Stimulated activated CD4-positive, alpha-beta T cell treated with anti-CD3 and anti-CD28 coated beads, Interleukin-12 subunit alpha, Interleukin-12 subunit beta, amount 100 ng/mL, for 4 hours (primary cell): ENCODE measurements at places on chromosomes 16 and 17.

DNA sequence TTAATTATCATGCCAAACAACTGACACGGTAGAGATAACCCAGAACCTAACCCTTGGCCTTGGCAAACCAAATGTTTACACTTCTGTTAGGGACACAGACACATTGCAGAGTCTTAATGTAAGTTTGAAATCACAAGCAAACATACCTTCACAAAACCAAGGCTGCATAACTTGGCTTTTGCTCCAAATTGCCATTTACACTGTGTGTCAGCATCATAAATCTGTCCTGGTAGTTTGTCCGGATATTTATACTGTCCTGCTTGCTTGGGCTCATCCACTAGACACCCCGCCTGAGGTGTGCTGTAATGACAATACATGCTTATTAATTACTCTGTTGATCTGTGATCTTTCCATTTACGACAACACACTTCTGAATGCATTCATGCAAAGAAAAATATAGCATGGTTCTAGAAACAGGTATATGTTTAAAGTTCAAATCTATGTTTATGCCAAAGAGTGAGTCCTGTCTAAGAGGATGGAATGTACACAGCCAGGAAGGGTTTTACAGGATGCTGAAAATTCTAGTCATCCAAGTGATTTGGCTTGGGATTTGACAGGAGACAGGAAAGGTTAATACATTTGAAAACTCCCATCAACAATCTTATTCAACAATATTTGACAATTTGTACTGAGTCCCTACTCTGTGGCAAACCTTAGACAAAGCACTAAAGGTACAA lies 81.1 kb downstream of the ADAMTS18 start:
- DNase-seq, result no peak

- DNase-seq, result peak; percentile 43
These were observed 781 bp downstream of the ARHGDIA start for GRCh38 chr17:81870131-81870980.

- no peak for DNase-seq
These were observed 28.5 kb downstream of the ARHGAP17 start for GRCh38 chr16:24986512-24987303.

DNA sequence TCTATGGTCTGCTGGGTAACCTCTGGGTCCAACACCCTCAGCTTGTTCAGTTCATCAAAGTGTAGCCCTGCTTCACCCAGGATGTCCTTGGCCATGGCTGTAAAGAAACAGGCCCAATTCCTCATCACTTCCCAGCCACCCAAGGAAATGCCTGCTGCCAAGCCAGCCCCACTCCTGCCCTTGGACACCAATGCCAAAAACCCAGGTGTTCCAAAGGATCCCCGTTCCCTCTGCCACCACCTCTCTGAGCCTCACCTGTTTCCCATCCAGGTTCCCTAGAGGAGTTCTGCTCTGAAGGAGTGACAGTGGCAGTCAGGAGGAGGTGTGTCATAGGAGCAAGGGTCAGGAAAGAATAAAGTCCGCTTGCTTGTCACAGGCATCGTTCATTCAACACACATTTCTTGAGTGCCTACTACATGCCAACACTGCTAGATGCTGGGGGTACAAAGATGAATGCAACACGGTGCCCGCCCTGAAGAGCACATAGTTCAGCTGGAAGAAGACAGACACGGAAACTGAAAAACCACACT lies 3.3 kb downstream of the IFT20 start:
- no peak for DNase-seq

GRCh38 chr16:58377932-58378331 lies 14.3 kb upstream of the GINS3 start:
- no peak for DNase-seq

DNA sequence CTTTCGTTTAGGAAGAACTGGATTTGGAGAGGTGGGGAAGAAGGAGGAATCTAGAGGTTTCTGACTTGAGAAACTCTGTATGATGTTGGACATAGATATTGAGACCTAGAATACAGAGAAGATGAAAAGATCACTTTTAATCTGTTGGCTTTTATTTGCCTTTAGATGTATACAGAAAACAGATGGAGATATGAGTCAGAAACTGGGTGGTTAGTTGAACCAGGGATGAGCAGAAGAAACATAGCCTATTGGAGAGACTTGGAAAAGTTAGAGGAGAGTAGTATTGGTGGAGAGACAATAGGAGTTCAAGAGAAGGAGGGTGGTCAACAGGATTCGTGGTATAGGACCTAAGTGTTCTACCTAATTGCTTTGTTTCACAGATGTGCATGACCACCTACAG lies 5.1 kb downstream of the PHAF1 start:
- no peak for DNase-seq

DNA sequence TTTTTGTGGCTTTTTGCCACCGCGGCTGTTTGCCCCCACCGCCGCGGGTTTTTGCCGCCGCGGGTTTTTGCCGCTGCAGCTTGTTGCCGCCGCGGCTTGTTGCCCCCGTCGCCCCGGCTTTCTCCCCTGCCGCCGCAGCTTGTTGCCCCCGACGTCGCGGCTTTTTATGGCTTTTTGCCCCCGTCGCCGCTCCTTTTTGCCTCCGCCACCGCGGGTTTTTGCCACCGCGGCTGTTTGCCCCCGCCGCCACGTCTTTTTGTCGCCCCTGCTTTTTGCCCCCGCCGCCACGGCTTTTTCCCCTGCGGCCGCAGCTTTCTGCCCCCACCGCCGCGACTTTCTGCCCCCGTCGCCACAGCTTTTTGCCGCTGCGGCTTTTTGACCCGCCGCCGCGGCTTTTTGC lies 149.5 kb downstream of the KCNJ18 start:
- DNase-seq, result no peak

DNA sequence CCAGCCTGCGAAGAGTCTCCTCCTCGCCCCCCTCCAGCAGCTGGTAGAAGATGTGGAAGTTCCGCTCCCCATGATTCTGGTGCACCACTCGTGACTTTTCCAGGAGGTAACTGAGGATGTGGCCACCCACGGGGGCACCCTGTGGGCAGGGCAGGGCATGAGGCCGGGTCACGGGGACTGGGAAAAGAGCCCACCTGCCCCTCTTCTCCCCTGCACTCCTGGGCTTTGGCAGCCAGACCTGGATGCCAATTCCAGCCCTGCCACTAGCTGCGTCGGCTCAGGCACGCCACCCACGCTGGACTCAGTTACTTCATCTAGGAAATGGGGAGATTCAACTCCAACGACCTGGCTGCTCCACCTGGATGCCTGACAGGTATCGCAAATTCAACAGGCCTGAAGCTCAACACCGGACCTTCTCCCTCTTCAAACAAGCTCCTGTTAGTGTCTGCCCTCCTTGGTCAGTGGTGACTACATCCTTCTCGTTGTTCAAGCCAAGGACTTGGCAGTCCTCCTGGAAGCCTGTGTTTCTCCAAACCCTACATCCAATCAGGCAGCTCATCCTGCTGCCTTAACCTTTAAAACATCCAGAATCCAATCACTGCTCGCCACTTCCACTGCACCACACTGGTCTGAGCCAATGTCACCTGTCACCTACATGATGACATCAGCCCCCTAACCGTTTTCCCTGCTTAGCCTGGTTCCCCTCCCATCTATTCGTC lies 11.6 kb downstream of the MYO1C start:
- no peak for DNase-seq

- peak; percentile 43 for DNase-seq
These were observed 559 bp downstream of the CLUH start for GRCh38 chr17:2710803-2711607.

GRCh38 chr17:76088868-76089576 lies 10.0 kb downstream of the ZACN start:
- DNase-seq, result no peak

- DNase-seq, result no peak
These were observed 1023.4 kb downstream of the CDH11 start for GRCh38 chr16:64098451-64098850.

DNA sequence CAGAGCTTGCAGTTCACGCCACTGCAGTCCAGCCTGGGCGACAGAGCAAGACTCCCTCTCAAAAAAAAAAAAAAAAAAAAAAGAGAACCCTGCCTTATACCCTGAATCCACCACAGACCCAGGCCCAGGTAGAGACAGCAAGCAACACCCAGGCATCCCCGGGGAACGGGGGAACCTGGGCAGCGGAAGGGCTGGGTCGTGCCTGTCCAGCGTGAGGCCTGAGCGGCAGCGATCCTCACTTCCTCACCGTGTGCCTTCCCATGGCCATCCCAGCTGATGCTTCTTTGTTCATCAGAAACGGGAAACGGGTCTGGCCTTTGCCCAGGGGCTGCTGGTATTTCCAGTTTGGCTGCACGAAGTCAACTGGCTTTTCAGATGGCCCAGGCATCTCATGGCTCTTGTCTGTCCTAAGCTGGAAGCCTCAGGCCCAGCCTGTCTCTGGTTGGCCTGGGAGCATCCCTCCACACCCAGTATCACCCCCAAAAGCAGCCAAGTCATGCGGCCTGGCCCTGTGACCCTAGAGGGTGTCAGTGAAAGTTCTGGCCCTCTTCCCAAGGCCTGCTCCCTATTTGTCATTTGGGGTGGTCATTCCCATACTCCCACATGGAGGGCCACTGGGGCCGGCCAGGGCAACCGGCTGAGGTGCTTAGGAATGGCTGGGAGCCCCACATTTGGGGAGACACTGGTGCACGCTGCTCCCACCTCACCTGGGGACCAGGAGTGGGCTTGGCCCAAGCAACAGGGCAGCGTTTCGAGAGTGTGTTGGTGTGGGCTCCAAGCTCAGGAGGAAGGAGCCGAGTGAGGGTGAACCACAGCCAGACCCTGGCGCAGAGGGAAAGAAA lies 20.1 kb downstream of the FAM83G start:
- DNase-seq, result no peak

DNA sequence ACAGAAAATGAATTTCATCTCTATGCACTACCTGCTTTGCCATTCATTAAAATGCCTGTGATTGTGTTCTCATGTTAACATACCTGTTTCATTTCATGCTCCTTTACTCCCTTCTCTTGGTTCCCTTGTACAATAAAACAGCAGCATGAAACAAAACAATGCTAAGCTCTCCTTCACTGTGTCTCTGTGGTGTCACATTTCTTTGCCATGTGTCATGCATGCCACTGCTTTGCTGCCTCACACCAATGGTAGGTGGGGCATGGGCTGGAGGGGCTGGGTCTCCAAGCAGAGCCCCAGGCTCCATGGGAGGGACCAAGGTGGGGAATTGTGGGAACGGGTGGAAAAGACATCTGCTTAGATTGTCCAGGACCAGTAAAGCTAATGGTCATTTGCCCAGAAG lies 83.6 kb downstream of the RGS9 start:
- no peak for DNase-seq

DNA sequence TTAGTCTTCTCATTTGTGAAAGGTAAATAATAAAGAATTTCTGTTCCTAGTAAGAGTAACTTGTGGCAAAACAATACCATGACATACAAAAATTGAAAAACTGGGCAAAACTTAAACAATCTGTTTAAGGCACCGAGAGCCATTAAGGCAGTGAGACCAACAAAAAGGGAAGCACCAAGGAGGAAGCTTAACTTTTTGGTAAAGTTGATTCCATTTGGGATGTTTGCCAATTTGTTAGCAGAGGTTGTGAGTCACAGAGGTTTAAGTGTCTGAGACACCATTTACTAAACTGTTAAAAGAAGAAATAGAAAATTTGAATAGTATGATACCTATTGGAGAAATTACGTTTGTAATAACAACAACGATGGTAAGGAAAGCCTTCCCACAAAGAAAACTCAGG lies 4.9 kb downstream of the SLC35G3 start:
- no peak for DNase-seq

DNA sequence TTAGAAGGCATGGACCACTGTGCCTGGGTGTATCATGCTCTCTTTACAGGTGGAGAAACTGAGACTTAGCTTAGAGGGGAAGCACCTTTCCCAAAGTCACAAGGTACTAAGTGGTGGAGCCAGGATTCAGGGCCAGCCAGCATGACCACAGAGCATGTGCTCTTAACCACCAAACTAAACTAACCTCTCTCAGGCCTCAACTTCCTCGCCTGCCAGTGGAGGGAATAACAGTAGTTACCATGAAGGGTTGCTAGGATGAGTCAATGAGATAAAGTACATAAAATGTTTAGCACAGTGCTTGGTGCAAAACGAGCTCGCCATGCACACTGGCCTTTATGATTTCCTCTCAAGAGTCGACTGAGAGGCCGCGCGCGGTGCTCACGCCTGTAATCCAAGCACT lies 6.4 kb upstream of the MYO1C start:
- DNase-seq, result no peak

GRCh38 chr17:40345161-40345993 lies 19.2 kb downstream of the GJD3 start:
- no peak for DNase-seq

- no peak for DNase-seq
These were observed 31.6 kb downstream of the MMP15 start for GRCh38 chr16:58057121-58057520.
